Placental pericyte (primary cell): ENCODE measurements at places on chromosomes 7 and 10. TPM values are rescaled to one million over a fixed set of nuclear protein-coding genes. Genes with fewer than 3 reads are reported as not detected.

The PDE1C gene
- 0.22 and 2.0 TPM in 2 replicates for total RNA-seq

The PNLIPRP2 gene
- not detected in 2 replicates for total RNA-seq

The CRHR2 gene
- not detected in 2 replicates for total RNA-seq

The NANOS1 gene
- 0.66 and 8.4 TPM in 2 replicates for total RNA-seq

The AUTS2 gene
- total RNA-seq: 0.66 and 1.4 TPM in 2 replicates
